RPMI8226 (cell line): ENCODE measurements at places on chromosomes 6 and 20.

DNA sequence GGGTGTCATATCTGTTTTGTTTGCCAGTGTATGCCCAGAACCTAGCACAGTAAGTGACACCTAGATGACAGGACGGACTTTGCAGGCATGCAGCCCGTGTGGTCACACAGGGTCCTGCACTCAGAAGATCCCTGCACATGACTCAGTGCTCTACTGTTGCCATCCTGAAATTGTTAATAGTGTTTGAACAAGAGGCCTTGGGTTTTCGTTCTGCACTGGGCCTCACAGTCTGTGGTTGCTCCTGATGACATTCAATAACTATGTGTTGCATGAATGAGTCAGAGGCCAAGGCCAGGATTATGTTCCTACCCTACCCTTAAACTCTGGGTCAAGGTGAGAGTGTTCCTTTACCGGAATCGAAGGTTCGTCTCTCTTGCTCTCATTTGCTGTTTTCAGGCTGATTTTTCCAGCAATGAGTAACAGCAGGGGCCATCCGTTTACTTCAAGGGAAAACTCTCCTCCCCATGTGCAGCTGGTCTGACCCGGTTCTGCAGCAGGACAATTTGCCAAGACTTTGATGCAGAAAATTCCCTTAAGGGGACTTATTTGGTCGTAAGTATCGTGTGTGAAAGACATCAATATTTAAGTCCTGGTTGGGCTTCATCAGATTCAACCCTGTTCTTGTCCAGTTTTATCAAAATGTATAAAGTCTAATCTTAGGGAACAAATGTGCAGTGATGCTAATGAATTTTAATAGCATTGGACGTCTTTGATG lies 13.0 kb upstream of the PFDN4 start:
- DNase-seq, result peak; percentile 33

DNA sequence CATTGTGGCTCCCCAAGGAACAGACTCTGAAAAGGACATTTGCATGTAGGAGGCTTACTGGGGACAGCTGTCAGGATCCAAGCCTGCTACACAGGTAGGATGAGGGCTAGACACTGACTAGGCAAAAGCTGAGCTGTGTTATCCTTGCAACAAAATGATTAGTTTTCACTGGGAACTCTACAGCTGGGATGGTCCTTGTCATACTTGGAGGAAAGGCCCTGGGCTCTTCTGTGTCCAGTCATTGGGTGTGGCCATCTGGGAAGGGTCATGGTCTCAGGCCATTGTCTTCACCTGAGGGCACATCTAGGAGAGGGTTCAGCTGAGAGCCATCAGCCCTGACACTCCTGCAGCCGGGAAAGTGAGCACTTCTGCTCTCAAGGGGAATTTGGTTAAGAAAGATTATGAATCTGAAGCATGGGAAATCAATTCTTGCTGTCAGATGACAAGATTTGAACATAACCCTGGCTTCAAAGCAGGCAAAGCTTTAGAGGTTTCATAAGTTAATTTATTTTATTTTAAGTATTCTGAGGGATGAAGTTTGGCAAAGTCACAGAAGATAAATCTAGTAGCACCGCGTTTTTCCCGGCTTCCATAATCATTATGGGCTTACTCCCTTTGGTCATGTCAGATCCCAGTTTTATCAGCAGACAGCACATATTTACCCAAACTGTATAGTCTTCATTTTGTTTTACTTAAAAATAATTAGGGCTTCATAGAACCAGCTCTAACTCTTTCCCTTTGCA lies 78.4 kb upstream of the SLC22A23 start:
- DNase-seq, result no peak

GRCh38 chr6:69216127-69216526 lies 580.7 kb downstream of the LMBRD1 start:
- DNase-seq, result no peak

- peak; percentile 65 for DNase-seq
These were observed 5.7 kb downstream of the HELZ2 start for GRCh38 chr20:63568170-63568981.

DNA sequence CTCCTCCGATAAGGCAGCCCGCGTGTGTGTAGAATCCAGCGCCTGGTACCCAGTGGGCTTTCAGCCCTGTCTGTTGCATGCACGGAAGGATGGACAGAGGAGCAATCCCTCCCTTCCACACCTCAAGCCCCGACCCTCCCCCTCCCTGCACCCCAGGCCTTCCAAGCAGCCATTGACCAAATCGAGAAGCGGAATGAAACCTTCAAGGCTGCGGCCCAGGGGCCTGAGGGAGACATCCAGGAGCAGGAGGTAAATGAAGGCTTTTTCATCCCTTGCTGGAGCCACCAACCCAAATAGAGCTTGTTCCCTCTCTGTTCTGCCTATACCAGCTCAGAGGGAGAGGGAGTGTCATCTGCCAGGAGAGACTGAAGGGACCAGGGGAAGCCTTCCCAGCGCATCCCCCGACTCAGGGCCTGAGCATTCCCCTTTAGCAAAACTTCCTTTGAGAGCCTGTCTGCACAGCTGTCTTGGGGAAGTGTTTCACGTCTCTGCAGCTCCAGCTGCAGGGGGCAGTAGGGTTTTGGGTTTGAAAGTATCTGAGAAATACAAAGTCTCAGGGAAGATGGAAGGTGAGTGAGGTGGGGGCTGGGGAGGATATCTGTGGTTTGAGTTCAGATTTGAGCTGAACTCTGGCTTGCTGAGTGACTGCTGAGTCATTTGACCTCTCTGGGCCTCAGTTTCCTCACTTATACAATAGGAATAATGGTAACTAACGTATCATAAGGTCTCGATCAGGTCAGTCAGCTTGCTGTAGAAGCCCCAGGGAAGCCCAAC lies 16.1 kb downstream of the FGD2 start:
- DNase-seq, result peak; percentile 58

GRCh38 chr6:141728330-141728729 lies 404.4 kb upstream of the GJE1 start:
- no peak for DNase-seq

GRCh38 chr20:51768759-51769517 lies 748 bp upstream of the ATP9A start:
- no peak for DNase-seq
